ENCODE measurements at places on chromosomes 4 and X.

GRCh38 chrX:132146456-132146855 lies 18.6 kb upstream of the FRMD7 start:
- no peak for DNase-seq

DNA sequence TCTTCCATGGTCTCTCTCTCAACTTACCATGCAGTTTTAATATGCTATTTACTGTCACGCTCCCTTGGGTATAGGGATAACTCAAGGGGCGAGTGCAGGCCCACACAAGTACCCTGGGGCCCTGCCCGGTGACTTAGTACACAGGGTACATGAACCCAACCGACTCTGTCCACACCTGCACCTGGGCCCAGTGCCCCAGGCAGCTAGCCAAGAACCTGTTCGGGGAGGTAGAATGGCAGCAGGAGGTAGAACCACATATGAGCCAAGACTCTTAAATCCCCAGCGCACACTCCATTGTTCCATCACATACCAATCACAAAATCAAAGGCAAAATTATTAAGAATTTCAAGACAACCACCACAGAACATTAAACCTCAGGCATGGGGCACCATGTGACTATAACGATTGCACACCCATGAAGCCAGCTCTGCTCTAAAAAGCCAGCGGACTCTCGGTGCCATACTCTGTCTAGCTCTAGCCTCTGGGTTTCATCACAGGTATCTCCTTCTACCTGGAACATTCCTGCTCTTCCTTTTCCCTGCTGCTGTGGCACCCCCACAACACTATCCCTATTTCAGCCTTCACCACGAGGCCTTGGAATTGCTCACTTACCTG lies 14.6 kb downstream of the PHF8 start:
- no peak for DNase-seq

GRCh38 chr4:165095291-165095690 lies 17.4 kb downstream of the TMEM192 start:
- DNase-seq, result no peak

DNA sequence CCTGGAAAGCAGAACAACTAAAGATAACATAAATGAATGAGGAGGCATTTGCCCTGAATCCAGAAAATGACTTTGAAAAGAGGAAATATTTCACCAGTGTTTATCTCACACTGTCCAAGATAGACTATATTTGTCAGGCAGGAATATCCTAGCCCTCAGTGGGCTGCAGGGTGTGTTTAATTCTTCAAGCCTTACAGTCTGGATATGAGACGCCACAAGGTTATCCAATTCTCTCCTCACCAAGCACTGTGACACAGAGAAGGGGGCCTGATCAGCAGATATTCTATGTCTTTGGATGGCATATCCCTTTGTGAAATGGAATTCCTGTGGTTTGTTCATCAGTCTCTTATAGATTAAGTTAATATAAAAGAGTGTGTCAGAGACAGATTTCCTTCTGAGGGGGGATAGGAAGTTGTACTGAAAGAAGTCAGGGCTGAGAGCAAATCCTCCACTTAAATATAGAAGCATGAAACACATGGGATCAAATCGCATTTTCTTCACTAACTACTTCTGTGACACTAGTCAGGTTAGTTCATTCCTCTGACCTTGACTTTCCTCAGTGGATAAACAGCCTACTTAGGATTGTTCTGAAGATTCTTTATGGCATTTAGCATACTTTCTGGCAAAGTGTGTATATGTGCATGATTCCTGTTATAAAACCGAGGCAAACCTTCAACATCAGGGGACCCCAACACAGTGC lies 6.8 kb upstream of the G3BP2 start:
- DNase-seq, result no peak

GRCh38 chr4:182483685-182484084 lies 240.5 kb downstream of the TENM3 start:
- no peak for DNase-seq
